Large intestine (tissue), 12 donors: ENCODE measurements at places on chromosomes 3 and 15.

GRCh38 chr3:109050591-109051167 lies 67.3 kb downstream of the MORC1 start:
- DNase-seq, result no peak
- no peak overlapping the region for H3K4me3 ChIP-seq
- no peaks in the 10 kb centered on the region for H3K36me3 ChIP-seq
- H3K27me3 ChIP-seq, result no peaks in the 10 kb centered on the region
- no peaks in the 10 kb centered on the region for H3K4me1 ChIP-seq
- H3K27ac ChIP-seq, result no peak overlapping the region

- no peak overlapping the region for H3K27ac ChIP-seq
- H3K27me3 ChIP-seq, result no peaks in the 10 kb centered on the region
- DNase-seq, result no peak
Measured at GRCh38 chr15:48253172-48253571, 47.1 kb downstream of the SLC12A1 start.

GRCh38 chr3:190862209-190863118 lies at the start of gene GMNC:
TSS of gene GMNC (minus strand) at chr3:190862694. CDS start at chr3:190862615, 79 bp downstream.
- H3K27me3 ChIP-seq, result peaks cover 6% of the 10 kb centered on the region
- H3K4me1 ChIP-seq, result peaks cover 8% of the 10 kb centered on the region

GRCh38 chr3:78845605-78846004 lies 922.2 kb downstream of the ROBO1 start:
- no peak overlapping the region for H3K4me3 ChIP-seq
- H3K27me3 ChIP-seq, result no peaks in the 10 kb centered on the region
- no peaks in the 10 kb centered on the region for H3K4me1 ChIP-seq
- no peaks in the 10 kb centered on the region for H3K36me3 ChIP-seq
- no peak for DNase-seq

- no peaks in the 10 kb centered on the region for H3K4me1 ChIP-seq
- peaks cover 3% of the 10 kb centered on the region for H3K27me3 ChIP-seq
Measured at GRCh38 chr3:312160-312733, 115.7 kb downstream of the CHL1 start.

DNA sequence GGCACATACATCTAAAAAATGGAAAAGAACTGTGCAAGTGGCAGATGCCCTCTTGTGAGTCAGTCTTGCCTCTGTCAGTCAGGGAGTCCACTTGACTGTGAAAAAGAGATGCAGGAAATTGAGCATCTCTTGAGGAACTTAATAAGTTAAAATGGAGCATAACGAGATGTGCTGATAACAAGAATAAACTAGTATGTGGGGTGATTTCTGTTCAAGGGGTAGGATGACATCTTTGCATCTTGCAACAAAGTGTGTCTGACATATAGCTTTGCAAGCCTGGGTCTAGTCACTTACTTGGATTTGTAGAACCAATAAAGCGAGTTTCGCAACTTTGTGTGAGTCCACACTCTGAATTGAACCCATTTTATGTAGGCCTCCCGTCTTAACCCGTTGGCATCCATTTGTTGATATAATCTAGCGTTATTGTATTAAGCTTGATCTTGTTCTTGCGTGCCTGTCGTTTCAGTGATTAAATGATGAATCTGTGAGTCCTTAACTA lies 2.2 kb downstream of the USP3 start:
- H3K27ac ChIP-seq, result no peak overlapping the region
- H3K4me3 ChIP-seq, result no peak overlapping the region
- no peaks in the 10 kb centered on the region for H3K27me3 ChIP-seq
- H3K36me3 ChIP-seq, result no peaks in the 10 kb centered on the region

DNA sequence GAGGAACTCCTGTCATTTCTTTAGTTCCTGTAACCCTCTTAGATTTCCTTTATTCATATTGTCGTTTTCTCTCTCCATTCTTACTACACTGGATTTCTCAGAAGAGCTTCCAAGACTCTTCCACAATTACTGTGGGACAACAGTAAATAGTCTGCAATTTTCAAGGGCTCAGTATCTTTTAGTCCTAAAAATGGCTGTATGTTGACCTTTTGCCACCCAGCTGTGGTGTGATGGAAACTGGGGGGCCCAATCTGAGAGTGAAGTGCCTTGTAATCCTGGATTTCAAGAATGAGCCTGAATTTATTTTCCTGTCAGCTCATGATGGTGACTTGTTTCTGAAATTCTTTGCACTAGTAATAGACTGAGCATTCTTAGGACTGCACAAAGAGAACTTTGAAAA lies 277.6 kb upstream of the RASGRP1 start:
- no peak overlapping the region for H3K4me3 ChIP-seq
- H3K4me1 ChIP-seq, result no peaks in the 10 kb centered on the region
- no peaks in the 10 kb centered on the region for H3K27me3 ChIP-seq
- DNase-seq, result no peak
- H3K36me3 ChIP-seq, result no peaks in the 10 kb centered on the region

DNA sequence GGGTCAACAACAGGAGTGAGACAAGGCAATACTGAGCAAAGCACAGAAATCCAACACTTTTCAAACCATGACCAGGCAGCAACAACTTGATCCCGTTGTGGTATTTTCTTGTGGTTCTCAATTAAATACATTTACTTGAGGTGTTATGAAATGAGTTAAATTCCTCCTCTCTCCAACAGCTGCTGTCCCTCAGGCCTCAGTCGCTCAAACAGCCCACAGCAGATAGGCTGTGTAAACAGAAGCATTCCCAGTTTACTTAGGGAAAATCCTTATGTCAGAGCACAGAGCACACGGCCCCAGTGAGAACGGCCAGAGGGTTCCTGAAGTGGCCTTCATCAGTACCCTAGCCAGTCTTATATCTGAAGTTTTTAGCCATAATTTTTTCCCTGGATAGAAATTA lies 359.9 kb downstream of the AGBL1 start:
- H3K27me3 ChIP-seq, result no peaks in the 10 kb centered on the region
- no peak overlapping the region for H3K27ac ChIP-seq
- no peaks in the 10 kb centered on the region for H3K4me1 ChIP-seq
- no peaks in the 10 kb centered on the region for H3K36me3 ChIP-seq

DNA sequence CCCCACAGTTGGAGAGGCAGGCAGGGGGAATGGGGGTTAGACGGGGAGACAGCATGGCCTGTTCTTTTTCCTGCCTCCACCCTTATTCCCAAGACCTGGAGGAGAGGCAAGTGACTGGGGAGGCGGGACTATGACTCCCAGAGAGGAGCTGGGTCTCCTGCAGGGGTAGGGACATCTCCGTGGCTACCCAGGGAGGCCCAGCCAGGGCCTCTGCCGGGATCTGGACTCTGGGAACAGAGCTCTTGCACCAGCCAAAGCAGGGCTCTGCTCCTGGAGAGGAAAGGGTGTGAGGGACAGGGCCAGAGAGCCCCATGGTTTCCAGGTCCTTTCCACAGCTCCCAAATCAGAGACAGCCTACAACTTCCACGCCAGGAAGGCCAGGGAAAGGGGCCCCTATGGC lies 22.8 kb downstream of the CFAP100 start:
- H3K27ac ChIP-seq, result no peak overlapping the region
- H3K4me3 ChIP-seq, result no peak overlapping the region
- peaks cover 23% of the 10 kb centered on the region for H3K27me3 ChIP-seq
- peaks cover 9% of the 10 kb centered on the region for H3K4me1 ChIP-seq

DNA sequence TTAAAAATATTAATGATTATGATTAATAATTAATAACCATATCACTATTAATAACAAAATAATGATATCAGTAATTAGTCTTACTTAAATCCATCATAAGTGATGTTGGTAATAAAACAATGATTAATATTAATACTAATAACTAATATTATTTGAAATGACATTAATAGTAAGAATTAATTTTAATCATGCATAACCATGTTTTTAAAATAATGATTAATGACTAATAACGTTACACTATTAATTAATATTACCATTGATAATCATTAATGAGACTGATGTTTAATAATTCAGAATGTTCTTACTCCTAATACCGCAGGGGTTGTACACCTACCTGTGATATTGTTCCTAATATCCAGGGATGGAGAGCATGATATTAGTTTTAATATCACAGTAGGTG lies 53.4 kb upstream of the FRG2C start:
- peaks cover 2% of the 10 kb centered on the region for H3K27me3 ChIP-seq
- no peak for DNase-seq
- no peak overlapping the region for H3K27ac ChIP-seq
- H3K4me3 ChIP-seq, result no peak overlapping the region

DNA sequence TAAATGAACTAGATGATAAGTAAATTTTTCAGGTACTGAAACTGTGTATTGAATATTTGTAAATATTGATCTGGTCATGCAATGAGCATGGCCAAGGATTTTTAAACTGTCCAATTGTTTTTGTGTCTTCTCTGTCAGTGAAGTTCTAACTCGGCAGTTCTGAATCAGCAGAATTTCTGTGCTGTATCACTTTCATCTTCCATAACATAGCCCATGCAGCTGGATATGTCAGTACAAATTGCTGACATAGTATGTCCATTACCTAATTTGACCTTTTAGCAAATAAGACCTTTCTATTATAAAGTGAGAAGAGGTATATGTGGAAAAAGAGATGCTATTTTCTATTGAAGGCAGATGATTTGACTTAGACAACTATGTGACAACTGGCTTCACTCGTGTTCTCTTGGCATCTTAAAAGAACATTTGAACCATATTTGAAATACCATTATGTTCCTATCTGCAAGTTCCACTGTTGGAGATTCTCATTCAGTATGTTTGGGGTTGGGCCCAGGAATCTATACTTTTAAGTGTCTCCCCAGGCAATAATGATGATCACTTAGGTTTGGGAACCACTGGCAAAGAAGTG lies 90.4 kb downstream of the CMSS1 start:
- H3K27me3 ChIP-seq, result no peaks in the 10 kb centered on the region
- no peak overlapping the region for H3K4me3 ChIP-seq
- H3K4me1 ChIP-seq, result no peaks in the 10 kb centered on the region
- H3K36me3 ChIP-seq, result no peaks in the 10 kb centered on the region

DNA sequence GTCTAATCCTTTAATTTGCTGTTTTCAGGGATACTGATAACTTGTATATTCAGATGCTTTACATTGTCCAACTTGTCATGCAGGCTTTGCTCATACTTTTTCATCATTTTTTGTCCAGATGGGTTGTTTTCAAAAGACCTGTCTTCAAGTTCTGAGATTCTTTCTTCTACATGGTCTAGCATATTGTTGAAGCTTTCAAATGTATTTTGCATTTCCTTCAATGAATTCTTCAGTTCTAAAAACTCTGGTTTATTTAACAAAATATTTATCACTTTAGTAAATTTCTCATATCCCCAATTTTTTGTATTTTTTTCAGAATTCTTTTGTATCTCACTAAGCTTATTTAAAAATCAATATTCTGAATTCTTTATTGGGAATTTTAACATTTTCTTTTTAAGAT lies 388.3 kb upstream of the IL12A start:
- no peak overlapping the region for H3K4me3 ChIP-seq
- no peak for DNase-seq
- H3K27me3 ChIP-seq, result no peaks in the 10 kb centered on the region
- no peaks in the 10 kb centered on the region for H3K36me3 ChIP-seq
- no peak overlapping the region for H3K27ac ChIP-seq
